Astrocyte of the spinal cord (primary cell): ENCODE measurements at places on chromosomes 12 and 14.

GRCh38 chr12:111754671-111755070 is 12.1 kb upstream of the ALDH2 start:
- no peak for DNase-seq

- DNase-seq: peak; percentile 40
These were observed 94.2 kb downstream of the HEATR5A start for GRCh38 chr14:31326111-31326510.

GRCh38 chr12:82874945-82875344 is 188.2 kb downstream of the TMTC2 start:
- peak; percentile 43 for DNase-seq

- no peak for DNase-seq
These were observed 332.1 kb downstream of the NELL2 start for GRCh38 chr12:44544018-44544417.

GRCh38 chr14:43778570-43778936 is 728.5 kb downstream of the FSCB start:
- no peak for DNase-seq

DNA sequence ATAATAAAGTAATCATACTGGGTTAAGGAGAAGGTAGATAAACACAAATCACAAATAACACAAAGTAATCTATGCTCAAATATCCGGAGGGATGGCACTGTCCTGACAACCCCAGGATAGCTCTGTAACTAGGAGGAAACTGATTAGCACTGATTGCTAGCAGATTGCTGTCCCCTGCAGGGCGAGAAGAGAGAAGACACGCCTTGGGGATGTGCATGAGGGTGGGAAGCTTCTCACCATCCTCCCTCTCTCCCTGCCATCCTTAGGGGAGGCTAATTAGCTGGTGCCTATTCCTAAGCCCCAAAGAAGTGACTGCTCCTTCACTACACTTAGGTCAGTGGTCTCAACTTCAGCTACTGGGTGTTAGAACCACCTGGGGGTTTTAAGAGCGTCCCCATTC is 27.0 kb upstream of the TMEM260 start:
- no peak for DNase-seq

GRCh38 chr12:38053655-38054464 is 262.7 kb upstream of the ALG10B start:
- no peak for DNase-seq

- no peak for DNase-seq
These were observed 11.7 kb upstream of the C14orf180 start for GRCh38 chr14:104567957-104568225.
